A549 treated with Mapracorat at 1 μM for 4 hours (cell line): ENCODE measurements at places on chromosomes 1 and 21. TPM values are rescaled to one million over a fixed set of nuclear protein-coding genes. Genes with fewer than 3 reads are reported as not detected.

The KPRP gene
- not detected in 5 replicates for total RNA-seq

The S100A5 gene
- 0.44 to 1.5 TPM (median 1.0 TPM) in 5 replicates for total RNA-seq

The CR1L gene
- 0.40 TPM in 1 of 5 replicates, not detected in the others for total RNA-seq

The CELA2B gene
- not detected in 5 replicates for total RNA-seq

The VWA5B1 gene
- total RNA-seq: not detected in 5 replicates

The CFHR1 gene
- 0.15 to 0.23 TPM in 2 of 5 replicates, not detected in the others for total RNA-seq

The NUAK2 gene
- total RNA-seq: 24.4 to 29.7 TPM (median 28.0 TPM) in 5 replicates

The OR2T35 gene
- total RNA-seq: not detected in 5 replicates

The FCGR1A gene
- not detected in 5 replicates for total RNA-seq

The DUSP23 gene
- 62.5 to 80.5 TPM (median 77.7 TPM) in 5 replicates for total RNA-seq

The CELA2A gene
- not detected in 5 replicates for total RNA-seq

The C1orf116 gene
- total RNA-seq: 4.3 to 6.5 TPM (median 5.5 TPM) in 5 replicates

The SMAP2 gene
- 8.5 to 11.0 TPM (median 9.3 TPM) in 5 replicates for total RNA-seq

The LRRN2 gene
- total RNA-seq: 11.7 to 15.3 TPM (median 12.7 TPM) in 5 replicates

The CHD5 gene
- total RNA-seq: 1.2 to 2.5 TPM (median 1.4 TPM) in 5 replicates

The PPFIA4 gene
- total RNA-seq: 0.29 to 0.89 TPM (median 0.45 TPM) in 5 replicates

The C1orf115 gene
- total RNA-seq: 4.7 to 6.8 TPM (median 5.9 TPM) in 5 replicates

The SYT2 gene
- 0.23 to 0.38 TPM (median 0.31 TPM) in 5 replicates for total RNA-seq

The KLHDC7A gene
- total RNA-seq: 1.2 to 2.2 TPM (median 1.4 TPM) in 5 replicates

The KRTAP10-11 gene
- not detected in 5 replicates for total RNA-seq

The DCST1 gene
- total RNA-seq: not detected in 5 replicates

The TESK2 gene
- 0.11 to 0.24 TPM (median 0.17 TPM) in 5 replicates for total RNA-seq

The REN gene
- total RNA-seq: not detected in 5 replicates

The SPRR3 gene
- total RNA-seq: not detected in 5 replicates

The CD52 gene
- 0.64 TPM in 1 of 5 replicates, not detected in the others for total RNA-seq

The OR2M3 gene
- not detected in 5 replicates for total RNA-seq

The WDR64 gene
- total RNA-seq: not detected in 5 replicates

The KCNE2 gene
- not detected in 5 replicates for total RNA-seq

The LRRC38 gene
- 0.06 TPM in 1 of 5 replicates, not detected in the others for total RNA-seq
